ENCODE measurements at places on chromosomes 5 and 9.

- DNase-seq, result no peak
These were observed 88.1 kb downstream of the SH3TC2 start for GRCh38 chr5:148974642-148975327.

DNA sequence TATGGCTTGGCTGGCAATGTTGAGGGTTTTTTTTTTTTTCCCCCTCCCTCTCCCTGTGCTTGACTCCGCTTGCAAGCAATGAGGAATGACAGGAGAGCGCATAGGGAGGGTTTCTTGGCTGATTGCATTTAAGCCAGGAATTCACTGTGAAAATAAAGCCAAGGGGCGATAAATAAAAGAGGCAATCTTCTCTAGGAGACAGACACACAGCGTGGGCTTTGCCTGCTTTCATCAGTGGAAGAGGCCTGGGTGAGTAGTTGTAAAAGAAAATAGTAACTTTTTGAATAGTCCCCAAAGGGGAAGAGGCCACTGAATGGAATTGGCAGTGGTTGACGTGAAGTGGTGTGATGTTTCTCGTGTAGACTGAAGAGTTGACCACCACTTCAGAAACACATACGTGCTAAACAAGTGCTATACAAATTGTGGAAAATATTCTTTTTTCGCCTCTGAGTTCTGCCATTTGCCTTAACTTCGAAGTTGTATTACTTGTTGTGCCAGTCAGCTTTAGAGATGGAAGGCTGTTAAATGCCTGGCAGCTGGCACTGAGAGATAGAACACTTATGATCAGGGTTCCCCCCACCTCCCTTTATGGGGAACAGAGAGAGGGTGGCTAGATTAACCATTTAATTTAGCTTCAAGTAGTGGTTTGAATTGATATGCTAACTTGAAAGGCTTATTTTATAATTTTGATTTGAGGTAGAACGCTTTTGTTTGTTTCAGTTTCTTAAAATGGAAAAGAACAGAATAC lies 3.0 kb downstream of the ZSWIM6 start:
- DNase-seq, result peak; percentile 17

DNA sequence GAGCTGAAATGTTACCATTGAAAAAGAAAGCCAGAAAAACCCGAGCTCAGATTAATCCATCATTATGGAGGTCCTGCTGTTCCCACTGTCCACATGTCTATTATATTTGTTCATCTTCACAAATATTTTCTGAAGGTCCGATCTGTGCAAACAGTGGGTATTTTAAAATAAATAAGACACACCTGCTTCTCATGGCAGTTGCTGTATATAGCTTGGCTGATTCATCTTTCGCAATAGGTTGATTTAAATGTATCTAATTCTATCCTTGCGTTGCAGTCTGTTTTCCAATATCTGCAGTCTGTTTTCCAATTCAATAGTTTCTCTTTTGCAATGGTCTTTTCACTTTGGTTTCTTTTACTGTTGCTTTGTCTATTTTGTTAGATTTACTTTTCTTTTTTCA lies 87.4 kb upstream of the PCA3 start:
- DNase-seq, result no peak

DNA sequence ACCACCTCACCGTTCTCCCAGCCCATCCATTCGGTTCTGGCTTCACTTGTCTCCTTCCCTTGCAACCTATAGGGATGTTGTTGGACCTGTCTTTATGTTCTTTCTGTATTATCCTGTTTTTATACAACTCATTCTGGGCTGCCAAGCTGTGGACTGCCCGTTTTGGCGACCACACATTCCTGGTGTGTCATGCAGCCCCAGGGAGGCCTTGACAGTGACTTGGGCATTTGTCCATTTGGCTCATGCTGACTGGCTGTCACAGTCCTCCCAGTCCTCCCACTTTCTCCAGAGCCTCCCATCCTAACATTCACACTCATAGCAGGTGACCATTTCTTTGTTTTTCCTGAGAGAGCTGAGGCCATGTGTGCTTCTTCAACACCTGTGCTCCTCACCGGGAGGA lies 136.4 kb downstream of the SLF1 start:
- peak; percentile 13 for DNase-seq

DNA sequence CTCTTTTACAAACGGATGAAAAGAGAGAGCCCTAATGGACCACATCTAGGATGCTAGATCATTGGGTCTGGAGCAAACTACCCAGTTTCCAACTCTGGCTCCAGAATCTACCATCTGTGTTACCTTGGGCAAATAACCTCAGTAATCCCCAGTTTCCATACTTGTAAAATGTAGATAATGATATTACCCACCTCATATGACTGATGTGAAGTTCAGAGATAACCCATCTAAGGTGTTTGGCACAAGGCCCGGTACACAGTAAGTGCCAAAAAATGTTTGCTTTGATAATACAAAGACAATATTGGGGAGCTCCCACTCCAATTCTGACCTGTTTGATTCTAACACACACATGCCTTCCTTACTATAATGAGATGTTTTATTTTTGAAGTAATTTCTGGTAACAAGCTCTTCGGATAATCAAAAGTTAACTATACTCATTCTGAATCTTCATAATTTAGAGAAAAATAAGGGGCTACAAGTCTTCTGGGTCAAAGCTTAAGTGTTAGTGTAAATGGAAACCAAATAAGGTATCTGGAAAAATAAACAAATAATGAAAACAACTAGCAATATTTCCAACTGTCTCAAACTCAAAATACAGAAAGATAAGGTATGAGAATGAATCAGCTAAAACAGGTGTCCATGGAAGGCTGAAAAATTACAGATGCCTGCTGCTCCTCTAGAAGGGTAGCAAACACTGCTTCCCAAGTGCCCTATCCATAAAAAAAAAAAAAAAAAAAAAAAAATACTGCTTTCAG lies 30.4 kb downstream of the ELL2 start:
- DNase-seq, result no peak

DNA sequence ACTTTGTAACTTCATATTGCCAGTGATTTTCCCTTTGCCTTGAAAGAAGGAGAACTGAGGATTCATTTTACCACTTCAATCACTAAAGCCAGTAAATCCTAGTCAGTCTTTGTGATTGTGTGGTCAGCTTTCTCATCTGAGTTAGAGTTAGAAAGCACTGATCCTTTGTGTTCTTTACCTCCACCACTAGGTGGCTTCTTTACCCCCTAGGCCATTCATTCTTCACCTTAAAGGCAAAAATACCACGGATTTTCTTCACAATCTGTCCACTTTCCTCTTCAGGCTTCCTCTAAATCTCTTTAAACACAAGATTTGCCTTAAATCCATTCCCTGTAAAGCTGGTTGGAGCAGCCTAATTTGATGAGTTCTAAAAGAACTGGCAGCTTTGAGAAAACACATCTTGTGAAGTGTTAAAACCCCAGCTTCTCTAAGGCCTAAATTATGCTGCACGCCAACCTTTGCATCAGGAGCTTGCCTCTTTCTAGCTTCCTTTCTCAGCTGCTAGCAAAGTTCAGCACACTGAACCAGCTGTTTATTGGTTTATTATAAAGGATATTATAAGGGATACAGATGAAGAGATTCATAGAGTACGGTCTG lies 20.4 kb downstream of the BDP1 start:
- peak; percentile 52 for DNase-seq
